ENCODE measurements at places on chromosomes 11 and 22.
A peak's percentile ranks its signal among the peaks of the same experiment; 100 is the strongest.

DNA sequence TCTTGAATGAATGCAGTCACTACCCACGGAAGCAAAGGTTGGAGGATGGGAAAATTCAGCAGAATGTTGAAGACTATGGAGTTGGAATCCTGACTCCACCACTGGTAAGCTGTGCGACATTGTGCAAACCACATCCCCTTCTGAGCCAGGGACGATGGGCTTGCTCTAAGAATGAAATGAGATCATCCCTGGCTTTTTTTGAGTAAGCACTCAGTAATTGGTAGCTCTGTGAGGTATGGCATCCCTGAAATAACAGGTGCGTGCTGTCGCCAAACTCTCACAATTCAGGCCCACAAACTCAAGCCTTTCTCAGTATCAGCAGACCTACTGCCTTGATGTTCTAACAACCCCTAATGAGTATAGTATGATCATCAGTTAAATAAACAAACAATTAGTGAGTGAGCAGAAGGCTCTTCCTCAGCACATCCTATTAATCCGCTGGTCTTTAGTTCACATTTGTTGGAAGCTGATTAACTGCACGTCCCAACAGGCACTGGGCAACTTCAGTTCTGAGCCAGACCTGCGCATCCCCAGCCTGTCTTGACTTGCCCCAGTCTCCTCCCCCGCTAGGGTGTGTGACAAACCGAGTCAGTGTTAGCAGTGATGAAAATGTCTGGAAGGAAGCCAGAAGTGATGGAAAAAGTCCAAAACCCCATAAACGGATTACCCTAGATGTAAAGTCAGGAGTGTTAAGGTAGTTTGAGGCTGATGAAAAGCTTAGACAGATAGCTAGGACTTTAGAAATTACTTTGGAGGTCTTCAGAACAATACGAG is 235.5 kb downstream of the GRIK4 start:
- DNase-seq = no peak

- DNase-seq = no peak
Observed at GRCh38 chr11:33731723-33732531, 4.3 kb downstream of the CD59 start.

- DNase-seq = no peak
Observed at GRCh38 chr11:115325523-115325922, 178.7 kb downstream of the CADM1 start.

- no peak for DNase-seq
Observed at GRCh38 chr22:44838316-44839016, 86.1 kb downstream of the ARHGAP8 start.

- no peak for DNase-seq
Observed at GRCh38 chr11:85299258-85299942, 327.7 kb downstream of the DLG2 start.

DNA sequence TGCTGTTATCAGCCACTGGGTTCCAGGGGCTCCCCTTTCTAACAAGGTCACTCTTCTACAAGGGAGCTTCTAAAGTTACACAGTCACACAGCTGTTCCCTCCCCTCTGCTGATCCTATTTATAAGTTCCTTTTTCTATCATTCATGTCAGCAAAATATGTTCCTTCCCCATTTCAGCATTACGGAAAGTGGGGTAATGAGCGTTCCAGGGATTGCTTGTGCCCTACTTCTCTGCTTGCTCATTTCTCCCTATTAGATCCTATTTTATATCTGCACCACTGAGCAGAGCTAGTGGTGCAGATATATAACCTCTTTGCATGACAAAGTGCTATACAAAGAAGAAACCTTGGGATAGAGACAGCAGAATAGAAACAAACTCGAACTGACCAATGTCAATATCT is 22.7 kb upstream of the PLEKHB1 start:
- DNase-seq = no peak

GRCh38 chr22:31818481-31819392 is 64.9 kb downstream of the DEPDC5 start:
- no peak for DNase-seq

GRCh38 chr11:112514011-112514740 is 253.5 kb upstream of the PLET1 start:
- DNase-seq = no peak

- no peak for DNase-seq
Observed at GRCh38 chr22:44538051-44538450, 40.0 kb upstream of the RTL6 start.

GRCh38 chr11:46012185-46012584 is 89.7 kb downstream of the LARGE2 start:
- no peak for DNase-seq

DNA sequence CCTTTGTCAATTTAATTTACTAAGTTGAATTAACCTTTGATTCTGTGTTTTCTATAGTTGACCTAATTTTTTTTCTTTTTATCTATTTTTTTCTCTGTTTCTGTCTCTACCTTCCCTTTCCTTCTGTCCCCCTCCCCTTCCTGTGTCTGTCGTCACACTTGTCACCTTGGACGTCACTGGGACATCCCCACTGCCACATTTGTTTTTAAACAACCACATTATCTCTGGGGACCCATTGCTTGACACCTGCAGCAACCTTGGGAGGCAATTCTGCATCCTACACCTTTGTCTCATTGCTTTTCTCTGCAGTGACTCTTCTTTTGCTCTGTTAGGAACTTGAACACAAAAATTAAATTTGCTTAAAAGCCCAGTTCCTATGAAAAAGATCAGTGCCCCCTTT is 51.8 kb upstream of the TTC12 start:
- DNase-seq = no peak

DNA sequence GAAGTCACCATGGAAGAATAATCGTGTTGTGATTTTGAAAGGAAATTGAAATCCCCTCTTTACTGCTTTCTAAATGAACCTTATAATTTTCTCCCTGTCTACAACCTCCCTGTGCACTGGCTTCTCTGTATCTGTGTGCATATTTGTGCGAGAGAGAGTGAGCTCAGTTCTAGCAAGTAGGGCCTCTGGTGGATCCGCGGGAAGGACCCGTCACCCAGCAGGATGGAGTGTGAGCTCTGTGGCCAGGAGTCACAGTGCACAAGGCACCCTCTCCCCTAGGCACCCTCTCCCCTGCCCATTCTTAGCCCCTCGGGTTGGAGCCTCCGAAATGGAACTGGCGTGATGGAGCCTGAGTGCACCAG is 109.0 kb downstream of the TRIM29 start:
- DNase-seq = no peak

- no peak for DNase-seq
Observed at GRCh38 chr11:47553406-47553743, 443 bp upstream of the CELF1 start.

- DNase-seq = no peak
Observed at GRCh38 chr11:2247496-2247895, 22.9 kb downstream of the ASCL2 start.

DNA sequence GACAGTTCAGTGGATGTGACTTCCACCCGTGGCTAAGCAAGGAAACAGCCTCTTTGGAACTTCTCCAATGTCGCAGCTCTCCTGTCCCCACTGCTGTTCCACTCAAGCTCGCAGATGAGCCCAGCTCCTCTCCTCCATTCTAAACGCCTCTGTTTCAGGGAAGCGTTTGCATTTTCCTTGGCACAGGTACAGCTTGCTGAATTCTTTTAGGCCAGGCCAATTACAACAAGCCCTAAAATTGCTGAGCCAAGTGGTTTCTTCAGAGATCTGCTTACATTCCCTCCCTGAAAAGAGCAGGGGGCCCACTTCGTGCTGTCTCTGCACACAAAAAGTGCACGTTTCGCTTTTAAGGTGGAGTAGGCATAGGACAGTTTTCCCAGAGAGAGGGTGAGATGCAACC is 91.5 kb upstream of the BLID start:
- no peak for DNase-seq

DNA sequence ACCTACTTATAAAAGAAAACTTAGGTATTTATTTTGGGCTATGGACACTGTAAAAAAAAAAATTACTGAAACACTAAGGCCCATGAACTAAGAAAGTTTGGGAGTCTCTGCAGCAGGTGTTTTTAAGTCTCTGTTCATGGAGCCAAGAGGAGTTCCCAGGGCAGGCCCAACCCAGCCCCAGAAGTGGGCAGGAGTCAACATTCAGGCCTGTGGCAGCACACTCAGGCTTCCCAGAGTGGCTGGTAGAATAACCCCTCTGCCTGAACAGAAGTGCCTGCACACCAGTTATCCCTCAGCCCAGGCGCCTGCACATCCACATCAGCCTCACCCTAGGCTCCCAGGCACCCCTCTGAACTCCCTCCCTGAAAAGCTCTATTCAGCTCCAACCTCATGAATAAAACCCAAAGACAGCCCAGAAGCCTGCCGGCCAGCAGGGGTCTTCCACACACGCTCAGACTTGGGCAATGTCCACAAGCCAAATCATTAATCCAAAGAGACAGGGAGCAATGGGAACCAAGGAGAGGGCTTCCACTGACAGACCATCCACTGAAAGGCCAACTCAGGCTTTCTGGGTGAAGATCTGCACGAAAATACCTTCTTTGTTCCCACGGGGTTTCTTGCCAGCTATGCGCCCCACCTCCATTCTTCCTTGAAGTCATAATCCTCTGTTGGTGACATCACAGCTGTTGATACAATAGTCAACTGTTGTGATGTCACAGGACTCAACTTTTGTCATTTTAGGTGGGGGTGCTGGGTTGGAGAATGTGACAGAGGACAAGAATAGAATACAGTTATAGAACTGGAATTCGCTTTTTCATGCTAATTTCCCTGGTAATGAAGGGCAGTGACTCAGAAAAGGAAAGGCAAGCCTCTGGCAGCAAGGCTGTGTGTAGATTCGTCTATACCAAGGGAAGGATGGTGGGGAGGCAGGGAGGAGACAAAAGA is 83.7 kb downstream of the RPL27A start:
- DNase-seq = no peak

GRCh38 chr11:28966951-28967350 is 858.8 kb downstream of the METTL15 start:
- DNase-seq = no peak

DNA sequence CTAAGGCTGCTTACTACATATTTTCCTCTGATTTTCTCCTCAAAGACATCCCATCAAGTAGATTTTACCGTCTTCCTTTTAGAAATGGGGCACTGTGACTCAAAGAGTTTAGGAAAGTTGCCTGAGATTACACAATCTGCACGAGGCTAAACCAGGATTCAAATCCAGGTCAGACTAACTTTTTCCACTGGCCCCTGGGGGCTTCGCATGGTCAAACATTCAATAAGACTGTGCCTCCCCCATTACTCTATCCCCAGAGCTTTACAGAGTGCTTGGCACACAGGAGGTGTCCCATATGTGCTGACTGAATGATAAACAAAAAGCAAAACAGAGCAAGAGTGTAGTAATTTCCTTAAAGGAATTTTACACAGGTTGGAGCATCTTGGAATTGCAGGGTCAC is 118.1 kb upstream of the TEAD1 start:
- no peak for DNase-seq

DNA sequence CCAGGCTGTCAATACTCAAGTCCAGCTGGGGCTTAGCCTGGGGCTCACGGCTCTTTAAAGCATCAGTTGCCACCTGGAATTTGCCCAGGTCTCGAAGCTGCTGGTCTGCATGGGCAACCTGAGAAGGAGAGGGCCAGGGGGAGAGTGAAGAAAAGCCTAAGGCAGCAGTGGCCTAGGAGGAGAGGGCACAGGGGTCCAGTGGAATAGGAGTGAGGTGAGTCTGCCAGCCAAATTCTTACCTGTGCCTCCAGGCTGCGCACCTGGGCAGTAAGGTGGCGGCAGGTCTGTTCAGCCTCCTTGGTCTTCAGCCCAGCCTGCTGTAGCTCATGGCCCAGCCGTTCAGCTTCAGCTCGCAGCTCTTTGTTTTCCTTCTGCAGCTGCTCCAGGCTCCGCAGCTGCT is 10.0 kb downstream of the IL18BP start:
- DNase-seq = no peak

GRCh38 chr22:46587492-46588278 is 32.5 kb upstream of the GRAMD4 start:
- DNase-seq = peak; percentile 67

- peak; percentile 71 for DNase-seq
Observed at GRCh38 chr11:59158206-59159068, 13.5 kb upstream of the DTX4 start.

- DNase-seq = no peak
Observed at GRCh38 chr11:95255251-95256145, 24.5 kb upstream of the SESN3 start.

DNA sequence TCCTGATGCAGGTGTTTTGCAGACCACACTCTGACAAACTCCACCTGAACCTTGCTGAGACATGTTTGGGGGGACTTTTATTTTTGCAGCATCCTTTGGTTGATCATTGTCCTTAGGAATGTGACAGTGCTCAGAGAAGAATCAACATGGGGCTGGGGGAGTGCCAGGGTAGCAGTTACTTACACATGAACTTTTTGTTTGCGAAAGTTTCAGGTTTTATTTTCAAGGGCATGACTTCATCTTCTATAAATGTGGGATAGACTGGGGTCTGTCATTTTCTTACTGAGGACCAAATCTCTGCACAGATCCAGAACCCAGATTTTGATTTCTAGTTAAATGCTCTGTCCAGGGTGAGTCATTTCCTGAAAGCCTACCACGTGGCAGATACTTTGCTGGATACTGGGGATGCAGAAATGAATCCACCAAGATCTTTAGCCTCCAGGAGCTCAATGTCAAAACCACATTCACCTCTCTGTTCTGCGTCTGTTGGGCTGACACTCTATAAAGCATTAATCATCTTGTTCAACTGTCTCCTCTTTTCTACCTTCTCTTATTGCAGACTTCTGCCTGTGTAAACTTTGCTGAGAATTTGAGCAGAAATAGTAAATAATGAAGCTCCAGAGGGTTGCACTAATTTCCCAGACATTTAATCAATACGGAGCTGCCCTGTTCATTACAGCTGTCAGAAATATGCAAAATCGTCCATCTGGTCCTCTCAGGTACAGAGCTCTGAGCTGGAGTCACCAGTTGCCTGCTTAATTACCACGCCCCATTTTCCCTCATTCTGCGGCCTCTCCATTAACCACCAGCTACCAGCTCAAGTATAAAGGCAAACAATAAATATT is 387.9 kb downstream of the MIAT start:
- DNase-seq = no peak

DNA sequence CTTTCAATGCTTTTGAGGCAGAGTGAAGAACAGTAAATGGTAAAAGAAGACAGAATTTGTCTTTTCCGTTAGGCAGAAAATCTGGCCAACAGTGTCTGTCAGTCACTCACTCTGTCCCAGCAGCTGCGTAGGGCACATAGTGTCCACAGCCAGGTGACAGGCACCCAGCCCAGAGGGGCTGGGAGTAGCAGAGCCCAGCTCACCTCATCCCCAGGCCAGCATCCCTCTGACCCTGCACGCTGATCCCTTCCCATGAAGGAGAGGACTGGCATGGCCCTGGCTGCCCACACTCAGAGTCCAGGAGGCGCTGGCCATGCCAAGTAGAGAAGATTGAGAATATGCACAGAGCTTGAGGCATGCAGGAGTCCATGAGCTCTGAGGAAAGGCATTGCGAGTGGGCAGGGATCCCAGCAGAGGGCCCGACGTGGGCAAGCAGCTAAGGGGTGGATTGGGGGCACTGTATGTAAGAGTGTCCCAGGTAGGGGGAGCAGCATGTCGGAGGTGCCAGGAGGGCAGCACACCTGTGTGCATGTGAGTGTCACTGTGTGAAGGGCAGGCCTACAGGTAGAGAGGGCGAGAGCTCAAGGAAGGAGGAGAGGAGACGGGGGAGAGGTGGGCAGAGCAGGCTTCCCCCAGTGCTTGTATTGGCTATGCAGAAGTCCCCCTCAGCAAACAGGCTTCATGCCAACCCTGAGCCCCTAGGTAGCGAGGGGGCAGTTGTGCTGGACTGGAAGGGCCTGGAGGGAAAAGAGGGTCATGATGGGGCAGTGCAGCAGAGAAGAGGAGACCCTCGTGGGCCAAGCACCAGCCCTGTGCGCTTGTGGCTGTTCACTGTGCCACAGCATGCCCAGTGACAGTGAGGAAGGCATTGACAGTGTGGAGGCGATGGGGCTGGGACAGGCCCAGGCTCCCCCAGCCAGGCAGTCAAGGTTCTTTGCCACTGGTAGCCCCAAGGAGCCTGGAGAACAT is 133.8 kb downstream of the OSBP2 start:
- no peak for DNase-seq
